GM04503 (cell line): ENCODE measurements at places on chromosomes 1 and 21.
A peak's percentile ranks its signal among the peaks of the same experiment; 100 is the strongest.

DNA sequence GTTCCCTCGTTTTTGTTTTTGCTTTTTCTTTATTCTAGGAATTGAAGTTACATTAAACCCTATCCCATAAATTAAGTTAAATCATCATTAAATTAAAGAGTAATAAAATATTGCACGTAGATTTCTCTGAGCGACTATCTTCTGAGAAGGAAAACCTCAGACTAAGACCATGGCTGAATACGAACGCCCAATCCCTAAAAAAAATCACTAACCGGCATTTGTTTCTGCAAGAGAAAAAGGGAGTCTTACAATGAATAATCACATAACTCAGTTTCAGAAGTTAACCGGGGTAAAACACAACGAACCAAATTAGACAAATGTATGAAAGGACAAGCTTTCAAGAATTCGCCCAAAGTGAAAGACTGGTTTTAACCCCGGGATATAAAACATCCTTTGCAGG is 1.3 kb downstream of the PIK3R3 start:
- DNase-seq: no peak

DNA sequence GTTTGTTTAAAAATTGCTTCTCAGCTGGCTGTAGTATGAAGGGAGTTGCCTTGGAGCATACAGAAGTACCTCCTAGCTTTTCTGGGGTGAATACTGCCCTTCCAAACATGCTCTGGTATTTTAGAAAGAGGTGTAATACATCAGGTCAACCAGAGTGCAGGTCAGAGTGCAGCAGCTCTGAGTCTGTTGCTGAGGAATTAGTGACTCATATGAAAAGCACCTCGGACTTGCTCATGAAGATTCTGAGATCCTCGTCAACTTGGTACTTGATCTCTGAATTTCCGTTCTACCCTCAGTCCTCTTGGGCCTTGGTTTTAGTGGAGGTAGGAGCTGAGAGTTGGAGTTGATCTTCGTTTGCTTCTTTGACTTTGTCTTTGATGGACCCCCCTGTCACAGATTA is 67.3 kb downstream of the NOS1AP start:
- peak; percentile 51 for DNase-seq

- no peak for DNase-seq
Observed at GRCh38 chr1:32438136-32438535, 26.7 kb upstream of the ZBTB8B start.

DNA sequence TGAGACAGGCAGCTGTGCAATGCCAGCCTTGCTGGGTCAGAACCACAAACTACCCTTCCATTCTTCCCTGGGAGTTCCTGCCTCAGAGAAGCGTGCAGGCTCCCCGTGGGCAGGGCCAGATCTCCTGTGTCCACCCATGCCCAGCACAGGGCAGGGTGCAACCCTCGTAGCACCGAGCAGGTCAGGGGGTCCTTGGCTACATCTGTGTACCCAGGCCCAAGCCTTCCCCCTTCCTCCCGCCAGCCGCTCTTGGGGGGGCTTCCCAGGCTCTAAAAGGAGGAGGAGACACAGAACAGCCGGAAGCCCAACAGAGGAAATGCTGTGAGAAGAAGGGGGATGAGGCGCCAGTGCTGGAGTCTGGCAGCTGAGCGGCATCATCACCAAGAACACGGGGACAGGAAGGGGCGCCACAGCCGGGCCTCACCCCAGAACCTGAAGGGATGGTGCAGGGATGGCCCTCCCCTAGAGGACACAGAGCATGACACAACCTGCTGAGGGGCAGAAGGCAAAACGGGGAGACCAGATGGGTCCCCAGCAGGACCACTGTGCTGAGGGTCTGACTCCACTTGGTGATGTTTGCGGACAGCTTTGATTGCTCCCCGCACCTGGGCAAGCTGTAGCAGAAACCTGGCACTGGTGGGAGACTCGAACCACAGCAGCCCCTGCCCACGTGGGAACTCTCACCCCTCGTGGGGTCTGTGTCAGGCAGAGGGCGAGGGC is 233.2 kb downstream of the NPHP4 start:
- DNase-seq: no peak

- no peak for DNase-seq
Observed at GRCh38 chr1:212119863-212120262, 84.3 kb downstream of the DTL start.

DNA sequence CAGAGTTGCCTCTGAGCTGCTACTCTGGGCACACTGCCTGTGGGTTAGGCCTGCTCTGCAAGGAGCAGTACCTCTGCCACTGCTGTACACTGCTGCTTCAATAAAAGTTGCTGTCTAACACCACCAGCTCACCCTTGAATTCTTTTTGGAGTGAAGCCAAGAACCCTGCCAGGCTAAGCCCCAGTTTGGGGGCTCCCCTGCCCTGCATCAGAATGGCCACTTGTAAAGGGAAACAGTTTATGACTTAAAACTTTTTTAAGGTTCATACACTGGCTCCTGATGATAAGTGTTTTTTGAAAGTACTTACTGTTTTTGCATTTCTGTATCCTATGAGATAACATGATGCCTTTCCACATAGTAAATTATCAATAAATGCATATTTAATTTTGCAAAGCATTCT is 310.0 kb downstream of the LMO4 start:
- no peak for DNase-seq

DNA sequence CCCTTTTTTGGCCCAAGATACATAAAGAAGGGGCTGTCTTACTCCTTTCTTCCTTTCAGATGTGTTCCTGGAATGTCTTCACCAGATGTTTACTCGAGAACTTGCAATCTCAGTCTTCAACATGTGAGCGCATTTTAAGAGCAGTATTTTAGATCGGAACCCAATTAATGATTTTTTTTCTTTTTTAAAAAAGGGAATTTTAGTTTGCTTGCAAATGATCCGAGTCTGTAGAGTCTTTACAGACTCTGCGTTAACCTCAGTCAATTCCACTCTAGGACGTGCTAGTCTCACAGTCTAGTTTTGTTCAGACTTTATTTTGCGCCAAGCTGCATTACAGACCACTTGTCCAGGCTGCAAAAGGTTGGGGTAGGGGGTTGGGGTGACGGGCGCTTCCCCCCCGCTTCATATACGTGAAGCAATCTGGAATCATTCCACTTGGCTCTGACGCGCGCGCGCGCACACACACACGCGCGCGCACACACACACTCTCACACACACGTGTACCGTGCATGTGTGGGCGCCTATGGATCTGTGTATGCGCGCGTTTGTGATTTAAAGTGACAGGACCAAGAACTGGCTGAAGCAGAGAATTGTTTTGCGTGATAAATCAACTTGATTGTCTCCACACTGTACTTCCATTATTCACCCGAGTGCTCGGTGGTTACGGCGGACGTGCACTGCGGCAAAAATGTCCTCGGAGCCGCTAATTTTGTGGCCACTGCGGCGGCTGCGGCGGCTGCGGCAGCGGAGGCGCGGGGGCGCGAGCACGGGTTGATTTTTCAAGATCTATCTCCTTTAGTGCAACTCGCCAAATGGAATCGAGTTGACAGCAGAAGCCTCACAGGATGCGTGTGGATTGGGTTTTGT is 25.6 kb upstream of the NFIA start:
- DNase-seq: no peak

DNA sequence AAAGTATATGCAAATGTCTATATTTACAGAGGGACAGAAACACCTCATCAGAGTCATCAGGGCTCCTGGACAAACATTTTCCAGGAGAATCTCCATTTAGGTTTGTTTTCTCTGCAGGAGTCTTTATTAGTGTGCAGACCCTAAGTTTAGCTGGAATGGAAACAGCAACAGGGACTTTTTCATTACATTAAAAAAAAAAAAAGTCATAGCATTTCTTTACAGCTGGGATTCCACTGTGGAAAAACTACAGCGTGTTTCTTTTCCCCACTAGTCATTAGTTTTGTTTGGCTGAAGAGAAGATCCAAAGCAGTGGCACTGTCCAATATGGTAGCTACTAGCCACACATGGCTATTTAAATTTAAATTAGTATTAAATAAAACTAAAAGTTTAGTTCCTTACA is 49.6 kb downstream of the LHX4 start:
- DNase-seq: no peak

DNA sequence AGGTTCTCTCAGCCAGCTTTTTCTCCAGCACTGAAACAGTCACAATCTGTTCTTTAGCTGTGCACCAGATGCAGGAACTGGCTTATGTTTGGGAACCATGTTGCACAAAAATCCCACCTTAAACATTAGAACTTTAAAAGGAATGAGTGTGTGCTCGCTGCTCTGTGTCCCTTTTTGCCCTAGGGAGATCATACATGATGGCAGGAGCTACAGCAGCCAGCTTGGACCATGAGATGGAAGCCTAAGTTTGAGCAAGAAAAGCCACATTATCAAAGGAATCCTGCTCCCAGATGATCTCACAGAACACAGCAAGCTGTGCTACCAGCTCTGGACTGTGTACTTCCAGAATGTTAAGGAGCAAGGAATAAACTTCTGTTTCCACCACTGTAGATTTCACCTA is 3.5 kb downstream of the ZBTB17 start:
- no peak for DNase-seq

- no peak for DNase-seq
Observed at GRCh38 chr21:42213082-42213774, 5.7 kb upstream of the ABCG1 start.

- no peak for DNase-seq
Observed at GRCh38 chr1:157984469-157984868, 9.0 kb upstream of the KIRREL1 start.
